Activated naive CD4-positive, alpha-beta T cell treated with anti-CD3 and anti-CD28 coated beads for 36 hours (primary cell): ENCODE measurements at places on chromosomes 11 and 22.

GRCh38 chr11:115776916-115777315 lies 272.7 kb upstream of the CADM1 start:
- H3K27ac ChIP-seq = no peak overlapping the region
- no peak overlapping the region for H3K4me3 ChIP-seq
- H3K36me3 ChIP-seq = no peaks in the 10 kb centered on the region
- DNase-seq = no peak

DNA sequence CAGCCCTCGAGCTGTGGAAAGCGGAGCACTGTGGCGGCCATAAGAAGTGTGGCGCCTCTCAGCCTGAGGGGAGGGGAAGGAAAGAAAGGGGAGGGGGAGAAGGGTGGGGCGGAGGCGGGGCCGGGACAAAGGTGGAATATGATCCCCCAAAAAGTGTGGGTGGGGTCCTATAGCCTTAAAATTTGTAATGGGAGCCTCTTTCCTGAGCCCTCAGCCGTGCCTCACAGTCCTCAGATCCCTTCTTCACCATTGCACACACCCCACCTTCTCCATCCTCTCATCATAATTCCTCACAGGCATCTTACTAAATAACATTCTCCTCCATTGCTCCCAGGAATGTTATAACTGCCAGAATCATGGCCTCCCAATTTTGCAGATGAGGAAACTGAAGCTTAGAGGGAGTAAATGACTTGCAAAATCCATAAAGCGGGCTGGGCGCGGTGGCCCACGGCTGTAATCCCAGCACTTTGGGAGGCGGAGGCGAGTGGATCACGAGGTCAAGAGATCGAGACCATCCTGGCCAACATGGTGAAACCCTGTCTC lies 600 bp upstream of the RAB6A start:
- no peak for DNase-seq
- peak overlapping the region; percentile 88 for H3K4me3 ChIP-seq
- peaks cover 34% of the 10 kb centered on the region for H3K4me1 ChIP-seq
- H3K27me3 ChIP-seq = no peaks in the 10 kb centered on the region
- H3K27ac ChIP-seq = peak overlapping the region; percentile 90

DNA sequence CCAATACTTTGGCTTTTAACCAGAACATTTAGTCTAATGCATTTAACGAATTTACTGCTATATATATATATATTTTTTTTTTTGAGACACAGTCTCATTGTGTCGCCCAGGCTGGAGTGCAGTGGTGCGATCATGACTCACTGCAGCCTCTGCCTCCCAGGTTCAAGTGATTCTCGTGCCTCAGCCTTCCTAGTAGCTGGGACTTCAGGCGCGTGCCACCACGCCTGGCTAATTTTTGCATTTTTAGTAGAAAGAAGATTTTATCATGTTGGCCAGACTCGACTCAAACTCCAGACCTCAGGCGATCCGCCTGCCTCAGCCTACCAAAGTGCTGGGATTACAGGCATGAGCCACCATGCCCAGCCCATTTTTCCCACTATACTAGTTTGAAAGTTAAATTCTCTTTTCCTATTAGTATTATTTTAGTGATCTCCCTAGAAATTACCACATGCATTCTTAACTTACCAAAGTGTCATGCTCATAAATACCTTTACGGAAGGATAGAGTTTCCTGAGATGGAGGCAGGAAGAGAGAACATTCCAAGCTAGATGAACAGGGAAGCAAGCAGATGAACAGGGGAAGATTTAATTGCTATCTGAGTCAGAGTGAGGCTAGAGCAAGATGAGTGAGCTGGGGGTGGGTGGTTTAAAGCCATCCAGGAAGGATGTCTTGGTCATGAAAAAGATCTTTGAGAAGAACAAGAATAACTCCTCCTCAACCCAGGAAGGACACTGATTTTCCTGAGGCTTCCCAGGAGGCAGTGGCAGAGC lies 4.4 kb upstream of the PGAP2 start:
- no peak for DNase-seq
- H3K27me3 ChIP-seq = no peaks in the 10 kb centered on the region
- peaks cover 28% of the 10 kb centered on the region for H3K4me1 ChIP-seq
- no peak overlapping the region for H3K27ac ChIP-seq
- H3K4me3 ChIP-seq = no peak overlapping the region

DNA sequence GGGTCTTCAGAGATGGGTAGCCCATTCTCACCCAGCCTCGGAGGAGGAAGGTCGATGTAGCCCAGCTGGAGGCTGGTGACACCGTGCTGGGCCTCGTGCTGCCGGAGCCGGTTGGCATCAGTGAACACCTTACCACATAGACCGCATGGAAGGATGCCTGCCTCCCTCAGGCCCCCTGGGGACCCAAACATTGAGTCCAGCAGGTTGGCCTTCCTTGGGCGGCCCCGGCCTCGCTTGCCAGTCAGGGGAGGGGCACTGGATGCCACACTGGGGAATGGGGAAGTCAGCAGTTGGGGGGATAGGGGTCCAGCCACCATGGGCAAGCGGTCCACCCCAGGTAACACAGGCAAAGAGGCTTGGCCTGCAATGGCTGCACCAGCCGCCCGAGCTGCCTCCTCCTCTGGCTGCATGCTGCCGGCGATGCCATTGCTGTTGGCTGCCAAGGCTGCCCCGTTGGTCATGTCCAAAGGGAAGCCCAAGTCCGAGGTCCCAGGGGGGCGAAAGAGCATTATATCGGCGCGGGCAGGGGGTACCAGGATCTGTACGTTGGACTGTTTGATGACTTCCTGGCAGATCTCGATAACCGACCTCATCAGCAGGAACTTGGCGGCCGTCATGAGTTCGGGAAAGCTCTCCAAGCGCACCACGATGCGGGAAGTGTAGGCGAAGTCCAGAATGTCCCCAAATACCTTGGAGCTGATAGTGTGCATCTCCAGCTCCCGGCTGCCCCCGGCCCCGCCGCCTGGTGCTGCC lies 1.4 kb downstream of the PATZ1 start:
- DNase-seq = peak; percentile 53
- peaks cover 45% of the 10 kb centered on the region for H3K36me3 ChIP-seq
- peak overlapping the region; percentile 90 for H3K4me3 ChIP-seq
- no peaks in the 10 kb centered on the region for H3K27me3 ChIP-seq
- H3K4me1 ChIP-seq = peaks cover 50% of the 10 kb centered on the region

- no peak overlapping the region for H3K4me3 ChIP-seq
- no peak for DNase-seq
- no peaks in the 10 kb centered on the region for H3K27me3 ChIP-seq
- peak overlapping the region; percentile 87 for H3K27ac ChIP-seq
Measured at GRCh38 chr22:40535642-40536041, 100.9 kb downstream of the MRTFA start.

GRCh38 chr11:1893581-1894359 lies 2.1 kb upstream of the PRR33 start:
- peaks cover 5% of the 10 kb centered on the region for H3K36me3 ChIP-seq
- H3K27me3 ChIP-seq = no peaks in the 10 kb centered on the region
- H3K4me3 ChIP-seq = no peak overlapping the region
- no peak overlapping the region for H3K27ac ChIP-seq
- peaks cover 19% of the 10 kb centered on the region for H3K4me1 ChIP-seq
- no peak for DNase-seq

GRCh38 chr11:79600711-79601110 lies 159.9 kb upstream of the TENM4 start:
- no peaks in the 10 kb centered on the region for H3K36me3 ChIP-seq
- H3K27me3 ChIP-seq = peaks cover 4% of the 10 kb centered on the region
- H3K27ac ChIP-seq = no peak overlapping the region

DNA sequence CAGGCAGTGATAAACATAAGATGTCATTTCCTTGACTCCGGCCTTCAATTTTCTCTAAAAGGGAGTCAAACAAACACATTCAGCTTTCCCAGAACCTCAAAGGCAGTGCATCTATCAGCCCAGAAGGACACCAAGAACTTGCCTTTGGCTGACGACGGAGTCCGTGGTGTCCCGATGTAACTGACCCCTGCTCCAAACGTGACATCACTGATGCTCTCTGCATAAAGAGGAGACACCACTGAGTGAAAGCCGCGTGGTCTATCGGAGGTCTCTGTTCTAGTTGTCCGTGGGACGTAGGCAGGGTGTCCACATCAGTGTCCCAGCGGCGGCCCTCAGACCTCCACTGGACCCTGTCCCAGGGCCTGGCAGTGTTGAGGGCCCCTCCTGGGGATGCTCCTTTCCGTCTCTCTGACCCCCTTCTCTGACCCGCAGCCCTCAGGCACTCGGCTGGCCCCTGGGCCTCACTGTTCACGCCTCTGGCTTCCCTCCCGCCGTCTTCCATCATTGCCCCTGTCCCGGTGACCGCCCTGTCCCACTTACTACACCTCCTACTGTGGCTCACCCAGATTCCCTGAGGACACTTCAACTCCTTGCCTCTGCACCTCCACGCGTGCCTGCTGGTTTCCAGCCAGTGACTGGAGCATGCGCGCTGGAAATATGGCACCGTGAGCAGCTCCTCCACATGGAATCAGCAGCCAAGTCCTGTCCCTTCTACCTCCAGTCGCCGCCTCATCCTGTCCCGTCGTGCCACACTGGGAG lies 70.4 kb downstream of the NCAPD3 start:
- no peaks in the 10 kb centered on the region for H3K27me3 ChIP-seq
- H3K27ac ChIP-seq = no peak overlapping the region
- peaks cover 3% of the 10 kb centered on the region for H3K4me1 ChIP-seq
- peaks cover 33% of the 10 kb centered on the region for H3K36me3 ChIP-seq

GRCh38 chr11:8260202-8260966 lies 3.3 kb downstream of the LMO1 start:
- no peak overlapping the region for H3K4me3 ChIP-seq
- H3K4me1 ChIP-seq = peaks cover 10% of the 10 kb centered on the region
- peaks cover 50% of the 10 kb centered on the region for H3K27me3 ChIP-seq
- H3K27ac ChIP-seq = no peak overlapping the region

GRCh38 chr22:24208012-24208749 lies 26.9 kb downstream of the SUSD2 start:
- no peak overlapping the region for H3K4me3 ChIP-seq
- H3K36me3 ChIP-seq = no peaks in the 10 kb centered on the region
- no peaks in the 10 kb centered on the region for H3K27me3 ChIP-seq
- no peak overlapping the region for H3K27ac ChIP-seq

GRCh38 chr11:16857186-16857585 lies 118.7 kb downstream of the C11orf58 start:
- no peaks in the 10 kb centered on the region for H3K4me1 ChIP-seq
- no peak for DNase-seq
- no peaks in the 10 kb centered on the region for H3K36me3 ChIP-seq
- peaks cover 2% of the 10 kb centered on the region for H3K27me3 ChIP-seq
- H3K27ac ChIP-seq = no peak overlapping the region

GRCh38 chr11:10359171-10359570 lies 54.3 kb downstream of the ADM start:
- H3K4me1 ChIP-seq = no peaks in the 10 kb centered on the region
- no peaks in the 10 kb centered on the region for H3K36me3 ChIP-seq
- no peak overlapping the region for H3K4me3 ChIP-seq
- no peak overlapping the region for H3K27ac ChIP-seq

- H3K4me1 ChIP-seq = no peaks in the 10 kb centered on the region
- no peaks in the 10 kb centered on the region for H3K36me3 ChIP-seq
- H3K4me3 ChIP-seq = no peak overlapping the region
- no peaks in the 10 kb centered on the region for H3K27me3 ChIP-seq
- H3K27ac ChIP-seq = no peak overlapping the region
Measured at GRCh38 chr11:1820463-1821325, 14.1 kb upstream of the SYT8 start.

DNA sequence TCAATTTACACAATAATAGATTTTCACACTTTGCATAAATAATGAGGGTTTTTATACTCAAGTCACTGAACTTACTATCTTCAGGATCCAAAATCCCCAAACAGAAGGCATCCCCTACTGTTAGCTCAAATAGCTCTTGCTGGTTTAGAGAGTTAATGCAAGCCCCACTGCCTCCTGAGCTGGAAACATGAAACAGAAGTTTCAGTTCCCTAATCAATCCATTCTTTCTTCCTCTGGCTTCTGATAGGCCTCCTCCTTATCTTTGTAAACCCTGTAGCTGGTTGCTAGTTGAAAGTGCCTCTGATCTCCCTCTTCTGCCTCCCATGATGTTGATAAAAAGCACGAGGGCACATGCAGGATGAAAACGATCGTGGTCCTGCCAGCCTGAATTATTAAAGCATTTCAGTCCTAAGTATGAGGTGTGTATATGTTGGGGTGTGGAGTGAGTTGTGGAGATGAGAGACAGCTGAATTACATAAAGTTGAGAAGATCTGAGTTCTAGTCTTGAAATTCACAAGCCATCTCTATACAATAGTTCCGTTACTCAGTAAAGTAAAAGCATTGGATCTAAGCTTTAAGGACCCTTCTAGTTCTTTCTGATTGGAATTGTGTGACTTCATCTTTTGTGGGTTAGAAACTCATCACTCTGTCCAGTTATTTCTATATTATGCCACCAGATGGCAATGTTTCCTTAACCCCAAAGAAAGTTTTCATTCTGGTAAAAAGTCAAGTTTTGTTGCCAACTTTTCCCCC lies 35.0 kb upstream of the EHF start:
- no peak overlapping the region for H3K4me3 ChIP-seq
- H3K36me3 ChIP-seq = no peaks in the 10 kb centered on the region
- H3K27ac ChIP-seq = no peak overlapping the region
- DNase-seq = no peak
- peaks cover 4% of the 10 kb centered on the region for H3K4me1 ChIP-seq
- peaks cover 16% of the 10 kb centered on the region for H3K27me3 ChIP-seq

GRCh38 chr11:110349138-110349996 lies 53.0 kb upstream of the RDX start:
- peak overlapping the region; percentile 14 for H3K4me3 ChIP-seq
- H3K36me3 ChIP-seq = peaks cover 2% of the 10 kb centered on the region
- H3K27me3 ChIP-seq = no peaks in the 10 kb centered on the region

- no peak for DNase-seq
- H3K36me3 ChIP-seq = no peaks in the 10 kb centered on the region
- peaks cover 67% of the 10 kb centered on the region for H3K4me1 ChIP-seq
- no peaks in the 10 kb centered on the region for H3K27me3 ChIP-seq
- H3K4me3 ChIP-seq = no peak overlapping the region
- no peak overlapping the region for H3K27ac ChIP-seq
Measured at GRCh38 chr11:48031602-48032001, 51.2 kb downstream of the PTPRJ start.

DNA sequence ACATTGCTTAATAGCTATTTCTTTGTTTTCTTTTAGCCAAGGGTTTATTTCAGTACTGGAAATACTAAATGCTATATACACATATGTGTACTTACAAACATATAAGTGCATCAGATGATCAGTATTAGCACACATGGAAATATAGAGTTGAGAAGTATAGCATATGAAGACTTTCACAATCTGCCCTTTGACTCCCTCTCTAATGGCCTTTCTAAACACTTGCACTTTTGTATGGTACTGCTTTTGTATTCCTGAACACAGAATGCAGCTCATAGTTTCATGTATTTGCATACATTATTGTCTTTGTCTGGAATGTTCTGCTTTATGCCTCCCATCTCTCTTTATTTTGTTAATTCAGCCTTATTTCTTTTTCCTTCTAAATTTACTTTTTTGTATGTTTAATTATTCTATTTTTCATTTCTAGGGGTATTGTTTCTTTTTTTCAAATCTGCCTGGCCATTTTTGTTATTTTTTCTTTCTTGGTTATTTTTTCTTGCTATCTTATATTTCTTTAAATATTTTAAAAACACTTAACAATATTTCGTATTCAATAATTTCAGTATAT lies 28.8 kb downstream of the ACER3 start:
- peaks cover 9% of the 10 kb centered on the region for H3K4me1 ChIP-seq
- no peaks in the 10 kb centered on the region for H3K36me3 ChIP-seq
- no peaks in the 10 kb centered on the region for H3K27me3 ChIP-seq

GRCh38 chr11:47186076-47186699 lies at the start of gene PACSIN3:
TSS of gene PACSIN3 (minus strand) at chr11:47186434. CDS start at chr11:47182727, 3,707 bp downstream.
- no peak within 1 kb of the TSS for H3K27ac ChIP-seq
- no peaks in the 10 kb centered on the region for H3K36me3 ChIP-seq
- H3K4me1 ChIP-seq = peaks cover 8% of the 10 kb centered on the region
- peaks cover 27% of the 10 kb centered on the region for H3K27me3 ChIP-seq
